KBM-7 (cell line): ENCODE measurements at places on chromosomes 3 and 15.

DNA sequence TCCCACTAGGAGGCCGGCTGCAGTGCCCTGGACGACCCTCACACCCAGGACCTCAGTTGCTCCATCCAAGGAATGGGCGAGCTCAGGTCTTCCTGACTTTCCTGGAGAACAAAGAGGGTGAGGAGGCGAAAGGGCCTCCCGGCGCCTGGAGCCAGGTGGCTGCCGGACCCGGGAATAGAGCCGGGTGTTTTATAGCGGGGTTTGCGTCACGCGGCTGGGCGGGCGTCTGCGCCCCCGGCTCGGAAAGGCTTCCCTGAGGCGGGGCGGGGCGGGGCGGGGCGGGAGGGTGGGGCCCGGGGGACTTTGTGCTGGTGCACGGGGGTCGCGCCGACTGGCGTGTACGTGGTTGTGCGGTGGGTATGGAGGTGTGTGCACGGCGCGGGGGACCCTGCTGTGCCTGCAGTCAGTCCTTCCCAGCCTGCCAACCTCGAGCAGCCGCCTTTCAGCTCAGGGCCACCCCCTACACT lies 4.6 kb upstream of the PRKCD start:
- DNase-seq: no peak

DNA sequence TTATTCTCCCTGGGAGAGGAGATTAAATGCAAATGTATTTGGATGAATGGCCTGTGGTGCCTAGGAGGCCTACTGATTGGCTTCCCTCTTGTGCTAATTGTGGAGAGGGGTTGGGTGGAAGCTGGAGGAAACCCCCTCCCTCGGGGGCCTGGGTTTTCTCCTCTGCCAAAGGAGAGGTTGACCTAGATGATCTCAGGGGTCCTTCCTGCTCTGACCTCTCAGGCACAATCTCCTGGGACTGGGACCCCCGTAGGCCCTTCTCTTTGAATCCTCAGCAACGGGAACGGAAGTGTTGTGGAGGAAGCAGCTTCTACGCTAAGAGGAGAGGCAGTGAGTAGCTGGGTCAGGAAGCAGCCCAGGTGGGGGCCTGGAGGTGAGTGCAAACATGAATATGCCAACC lies 40.5 kb upstream of the MAGEF1 start:
- DNase-seq: no peak

DNA sequence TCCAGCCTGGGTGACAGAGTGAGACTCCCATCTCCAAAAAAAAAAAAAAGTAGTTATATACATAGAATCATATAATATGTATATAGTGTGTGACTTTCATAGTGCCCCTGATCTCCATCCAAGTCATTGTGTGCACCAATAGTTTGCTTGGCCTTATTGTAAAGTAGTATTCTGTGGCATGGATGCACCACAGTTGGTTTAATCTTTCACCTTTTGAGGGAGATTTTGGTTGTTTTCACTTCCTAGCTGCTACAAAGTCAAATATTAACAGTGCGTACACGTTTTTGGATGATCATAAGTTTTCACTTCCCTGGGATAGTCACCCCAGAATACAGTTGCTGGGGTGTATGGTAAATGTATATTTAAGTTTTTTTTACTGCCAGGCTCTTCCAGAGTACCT lies 162.8 kb downstream of the PTPRG start:
- DNase-seq: no peak

- DNase-seq: no peak
These were observed 30.5 kb downstream of the LRRK1 start for GRCh38 chr15:100949691-100950090.
